ENCODE measurements at places on chromosomes 1 and 21.
A peak's percentile ranks its signal among the peaks of the same experiment; 100 is the strongest.

DNA sequence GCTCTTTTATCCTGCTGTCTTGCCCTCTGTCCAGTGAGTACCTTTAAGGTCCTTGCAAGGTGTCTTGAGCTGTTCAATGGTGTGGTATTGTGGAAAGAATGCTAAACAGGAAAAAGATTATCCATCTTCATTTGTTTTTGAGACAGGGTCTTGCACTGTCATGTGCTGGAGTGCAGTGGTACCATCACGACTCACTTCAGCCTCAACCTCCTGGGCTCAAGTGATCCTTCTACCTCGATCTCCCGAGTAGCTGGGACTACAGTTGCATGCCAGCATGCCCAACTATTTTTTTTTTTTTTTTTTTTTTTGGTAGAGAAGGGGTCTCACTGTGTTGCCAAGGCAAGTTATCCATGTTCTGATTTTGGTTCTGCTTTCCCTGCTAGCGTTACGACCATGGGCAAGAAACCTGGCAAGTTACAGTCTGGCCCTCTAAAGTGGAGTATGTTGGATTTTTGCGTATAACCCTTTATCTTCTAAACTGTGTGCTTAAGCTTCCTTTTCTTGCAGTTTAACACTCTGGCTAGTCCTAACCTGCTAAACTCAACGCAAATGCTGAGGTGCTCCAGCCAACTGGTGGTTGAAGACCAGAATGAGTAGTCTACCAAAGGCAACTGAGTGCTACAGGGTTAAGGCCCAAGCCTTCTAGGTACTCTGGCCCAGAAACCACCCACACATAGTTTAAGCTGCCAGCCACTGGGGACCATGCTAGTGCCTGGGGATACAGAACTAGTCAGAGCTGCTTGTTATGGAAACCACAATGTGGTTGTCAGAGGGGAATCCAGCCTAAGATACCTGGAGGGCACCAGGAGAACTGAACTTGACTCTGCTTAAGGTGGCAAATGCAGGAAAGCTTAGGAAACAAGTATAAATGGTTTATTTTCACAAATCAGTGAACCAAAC lies 7.9 kb downstream of the RPL11 start:
- DNase-seq, result peak; percentile 17

GRCh38 chr1:112618721-112619517 lies at the start of gene ST7L:
TSS of gene ST7L (minus strand) at chr1:112619141. CDS start at chr1:112619113, 28 bp downstream.
- peak; percentile 69 for DNase-seq

- no peak for DNase-seq
Observed at GRCh38 chr1:98698625-98699024, 37.1 kb downstream of the SNX7 start.

GRCh38 chr1:192877283-192877886 lies 68.5 kb downstream of the RGS2 start:
- no peak for DNase-seq

DNA sequence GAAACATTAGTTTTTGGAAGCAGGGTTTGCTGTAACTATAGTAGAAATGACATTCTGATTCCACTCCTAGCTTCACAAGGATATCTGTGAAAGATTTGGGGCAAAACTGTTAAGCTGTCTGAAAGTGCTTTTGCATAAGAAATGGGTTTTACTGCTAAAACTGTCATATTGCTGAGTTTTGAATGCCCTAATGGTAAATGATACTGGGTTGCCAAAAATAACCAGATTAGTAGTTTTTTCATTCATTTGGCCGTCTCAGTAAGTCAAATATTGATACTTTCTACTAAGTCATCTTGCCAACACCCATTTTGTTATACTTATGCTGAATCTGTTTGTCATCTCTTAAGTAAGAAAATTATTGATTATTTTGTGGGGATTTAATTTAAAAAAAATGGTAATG lies 399 bp upstream of the PTPRC start:
- DNase-seq, result no peak

- no peak for DNase-seq
Observed at GRCh38 chr1:214404571-214405213, 123.7 kb downstream of the SMYD2 start.

DNA sequence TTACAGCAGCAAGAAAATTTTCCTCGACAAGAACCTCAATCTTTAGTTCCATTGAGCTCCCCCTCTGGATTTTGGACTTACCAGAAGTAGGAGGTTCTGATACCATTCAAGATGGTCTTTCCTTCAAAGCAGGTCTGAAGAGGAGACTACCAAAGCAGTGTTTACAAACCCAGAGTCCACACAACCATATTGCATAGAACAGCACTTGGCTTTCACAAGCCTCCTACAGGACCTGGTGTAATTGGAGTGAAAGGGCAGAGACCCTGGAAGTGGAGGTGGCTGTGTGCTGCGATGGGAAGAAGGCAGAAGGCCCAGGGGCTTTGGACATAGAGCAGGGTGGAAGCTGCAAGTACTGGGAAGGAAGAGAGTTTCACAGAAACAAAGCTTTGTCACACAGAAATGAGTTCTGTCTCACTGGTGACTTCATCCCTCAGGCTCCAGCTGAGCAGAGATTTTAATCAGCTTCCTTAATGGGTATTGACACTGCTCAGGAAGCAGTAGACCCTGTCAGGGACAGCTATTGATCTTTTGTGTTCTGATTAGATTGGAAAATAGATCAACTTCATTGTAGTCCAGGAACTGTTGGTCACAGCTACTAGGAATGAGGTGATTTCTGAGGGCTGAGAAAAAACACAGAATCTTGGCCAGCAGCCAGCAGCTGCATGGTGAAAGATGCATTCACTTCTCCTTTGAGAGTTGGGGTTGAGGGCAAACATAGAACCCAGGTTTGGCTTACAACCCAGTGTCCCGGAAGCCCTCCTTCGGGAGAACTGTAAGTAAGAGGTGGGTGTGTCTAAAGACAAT lies 124.0 kb downstream of the SYT2 start:
- DNase-seq, result no peak

DNA sequence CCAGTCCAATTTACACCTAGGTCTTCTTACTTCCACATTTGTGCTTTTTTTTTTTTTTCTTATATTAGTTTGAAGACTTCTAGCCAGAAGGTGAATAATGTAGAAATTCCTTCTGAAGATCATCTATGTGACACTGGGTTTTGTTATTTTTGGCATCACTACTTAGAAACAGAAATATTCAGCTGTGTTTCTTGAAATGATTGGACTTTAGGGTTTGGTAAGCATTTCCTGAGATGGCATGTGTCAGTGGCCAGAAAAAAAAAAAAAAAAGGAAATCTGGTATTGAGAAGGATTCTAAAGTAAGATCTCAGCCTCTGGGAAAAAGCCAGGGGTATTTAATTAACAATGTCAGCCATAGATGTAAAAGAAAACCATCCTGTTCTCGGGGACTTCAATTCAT lies 43.4 kb upstream of the LRRC8C start:
- DNase-seq, result no peak

DNA sequence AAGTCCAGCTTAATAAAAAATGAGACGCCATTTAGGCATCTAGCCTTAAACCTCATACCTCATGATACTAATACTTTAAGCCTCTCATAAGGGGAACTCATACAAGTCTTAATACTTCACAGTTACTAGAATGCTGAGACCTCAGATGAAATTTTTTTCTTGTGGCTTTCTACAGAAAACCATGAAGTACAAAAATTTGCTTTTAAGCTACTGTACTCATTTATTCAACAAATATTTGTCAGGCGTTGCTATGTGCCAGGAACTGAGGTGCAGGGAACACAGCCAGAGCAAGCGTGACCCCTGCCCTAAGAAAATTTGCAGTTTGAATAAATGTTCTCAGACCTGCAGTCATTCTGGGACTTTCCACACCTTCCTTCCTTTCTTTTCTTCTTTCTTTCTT lies 150.6 kb downstream of the MRPL39 start:
- no peak for DNase-seq

GRCh38 chr1:220113136-220113695 lies 19.3 kb downstream of the IARS2 start:
- no peak for DNase-seq

DNA sequence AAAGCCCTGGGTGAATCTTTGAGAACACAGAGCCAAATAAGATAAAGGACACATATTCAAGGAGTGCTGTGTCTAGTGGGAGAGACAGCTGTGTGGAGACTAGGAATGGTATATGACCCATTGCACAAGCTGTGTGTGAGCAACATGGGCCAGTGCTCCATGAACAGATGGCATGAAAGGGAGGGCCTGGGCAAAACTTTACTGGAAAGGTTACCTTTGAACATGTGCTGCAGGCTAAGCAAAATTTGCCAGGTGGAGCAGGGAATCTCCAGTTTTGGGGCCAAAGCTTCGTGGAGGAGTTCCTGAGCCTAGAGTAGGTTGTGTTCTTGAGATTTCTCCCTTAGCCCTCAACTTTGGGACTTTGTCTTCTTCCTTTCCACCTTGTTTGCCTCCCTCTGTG lies 446.1 kb upstream of the PROX1 start:
- no peak for DNase-seq

- DNase-seq, result no peak
Observed at GRCh38 chr1:109529881-109530456, 9.7 kb upstream of the GPR61 start.

- DNase-seq, result no peak
Observed at GRCh38 chr1:70039485-70039884, 165.9 kb downstream of the LRRC40 start.

- DNase-seq, result no peak
Observed at GRCh38 chr1:44261171-44261817, 48.0 kb downstream of the DMAP1 start.

- no peak for DNase-seq
Observed at GRCh38 chr1:196774603-196775002, at the start of gene CFHR3. TSS of gene CFHR3 (plus strand) at chr1:196774840. CDS start at chr1:196774887, 47 bp downstream.

DNA sequence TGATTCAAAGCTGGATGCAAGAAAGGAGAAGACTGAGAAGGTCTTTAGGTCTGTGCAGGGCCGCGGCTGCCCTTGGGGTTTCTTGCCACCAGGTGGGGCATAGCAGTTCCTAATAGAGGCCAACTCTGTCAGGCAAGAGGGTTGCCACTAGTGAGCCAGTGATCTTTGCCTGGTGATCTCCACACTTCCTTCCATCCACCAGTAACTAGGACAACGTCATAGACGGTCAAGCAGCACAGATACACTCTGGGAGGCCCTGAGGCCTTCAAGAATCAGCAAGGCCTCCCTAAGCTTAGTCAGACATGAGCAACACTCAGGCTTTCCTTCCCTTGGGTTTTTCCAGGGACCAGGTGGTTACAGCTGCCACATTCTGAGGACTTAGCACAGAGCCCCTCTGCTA lies 32.9 kb upstream of the ATP2B4 start:
- peak; percentile 62 for DNase-seq

DNA sequence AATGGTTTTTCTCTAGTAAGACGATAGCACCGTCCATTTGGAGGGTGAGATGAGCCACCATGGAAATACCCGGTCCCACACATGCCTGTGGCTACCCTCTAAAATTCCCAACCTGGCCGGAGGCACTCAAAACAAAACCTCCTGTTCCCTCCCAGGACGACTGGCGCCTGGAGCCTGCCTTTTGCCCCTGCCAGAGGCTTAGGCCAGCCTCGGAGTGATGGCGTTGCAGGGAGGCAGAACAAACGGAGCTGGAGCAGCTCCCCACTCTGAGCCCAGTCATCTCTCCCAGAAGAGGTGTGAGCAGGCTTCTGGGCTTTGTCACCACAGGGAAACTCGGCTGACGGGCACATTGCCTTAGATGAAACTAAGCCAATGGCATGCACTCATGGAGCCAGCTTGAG lies 213.7 kb upstream of the HOOK1 start:
- no peak for DNase-seq

DNA sequence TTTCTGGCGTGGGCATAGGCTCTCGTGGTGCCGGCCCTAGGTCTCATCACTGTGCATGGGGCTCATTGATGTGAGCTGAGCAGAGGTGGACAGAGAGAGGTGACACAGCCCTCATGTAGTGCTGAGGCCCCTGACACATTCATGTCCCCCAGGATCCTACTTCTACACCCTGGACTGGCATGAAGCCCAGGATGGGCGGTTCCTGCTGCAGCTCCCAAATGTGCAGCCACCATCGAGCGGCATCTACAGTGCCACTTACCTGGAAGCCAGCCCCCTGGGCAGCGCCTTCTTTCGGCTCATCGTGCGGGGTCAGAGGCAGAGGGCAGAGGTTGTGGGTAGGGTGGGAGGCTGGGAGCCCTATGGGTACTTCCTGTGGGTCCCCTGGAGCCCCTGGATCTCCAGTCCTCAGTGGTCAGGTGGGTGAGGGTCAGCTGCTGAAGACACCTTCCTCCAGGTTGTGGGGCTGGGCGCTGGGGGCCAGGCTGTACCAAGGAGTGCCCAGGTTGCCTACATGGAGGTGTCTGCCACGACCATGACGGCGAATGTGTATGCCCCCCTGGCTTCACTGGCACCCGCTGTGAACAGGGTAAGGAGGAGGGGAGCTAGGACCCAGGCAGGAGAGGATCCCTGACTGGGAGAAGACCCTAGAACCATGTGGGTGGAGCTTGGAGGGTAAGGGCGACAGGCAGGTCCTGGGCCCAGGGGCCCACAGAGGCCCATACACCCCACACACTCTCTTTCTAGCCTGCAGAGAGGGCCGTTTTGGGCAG lies 6.1 kb downstream of the TIE1 start:
- DNase-seq, result no peak

- no peak for DNase-seq
Observed at GRCh38 chr1:205669341-205670149, 10.8 kb downstream of the SLC45A3 start.

- no peak for DNase-seq
Observed at GRCh38 chr1:24048205-24048869, 63.6 kb downstream of the MYOM3 start.

DNA sequence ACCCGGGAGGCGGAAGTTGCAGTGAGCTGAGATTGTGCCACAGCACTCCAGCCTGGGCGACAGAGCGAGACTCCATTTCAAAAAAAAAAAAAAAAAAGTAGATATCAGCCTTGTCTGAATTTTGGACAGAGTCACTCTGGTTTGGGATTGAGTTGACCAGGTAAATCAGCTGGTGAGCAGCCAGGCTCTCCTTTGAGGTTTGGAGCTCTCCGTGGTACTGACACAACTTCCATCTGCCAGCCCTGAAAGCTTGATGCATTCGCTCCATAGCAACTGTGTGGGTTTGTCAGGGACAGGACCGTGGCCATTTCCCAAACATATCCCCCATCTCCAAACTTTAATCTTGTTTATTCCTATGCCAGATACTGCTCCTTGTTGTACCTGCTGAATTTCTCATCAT lies 155.2 kb downstream of the DMRTA2 start:
- peak; percentile 66 for DNase-seq

GRCh38 chr1:59079434-59080140 lies 217.3 kb upstream of the FGGY start:
- no peak for DNase-seq

DNA sequence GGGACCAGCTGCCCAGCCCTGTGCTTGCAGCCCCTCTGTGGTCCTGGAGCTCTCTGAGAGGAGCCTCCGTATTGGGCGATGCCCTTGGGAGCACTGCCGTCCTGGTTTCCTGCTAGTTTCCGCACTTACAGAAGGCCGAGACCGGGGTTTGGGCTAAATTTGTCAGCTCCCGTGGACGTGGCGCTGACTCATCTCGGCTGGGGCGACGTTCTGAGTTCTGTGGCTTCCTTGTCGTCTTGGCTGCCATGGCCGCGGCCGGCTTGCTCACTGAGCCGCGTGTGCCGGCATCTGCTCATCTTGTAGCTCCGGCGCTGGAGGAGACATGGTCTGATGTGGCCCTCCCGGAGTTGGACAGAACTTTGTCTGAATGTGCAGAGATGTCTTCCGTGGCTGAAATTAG lies 64.9 kb downstream of the PCNT start:
- no peak for DNase-seq

Data from DND-41 (cell line).